ENCODE measurements at places on chromosomes 3 and 15.
A peak's percentile ranks its signal among the peaks of the same experiment; 100 is the strongest.

GRCh38 chr3:124281453-124282316 is 289.8 kb upstream of the ROPN1 start:
- DNase-seq = peak; percentile 4

GRCh38 chr3:148840451-148840850 is 12.8 kb downstream of the CPB1 start:
- no peak for DNase-seq

DNA sequence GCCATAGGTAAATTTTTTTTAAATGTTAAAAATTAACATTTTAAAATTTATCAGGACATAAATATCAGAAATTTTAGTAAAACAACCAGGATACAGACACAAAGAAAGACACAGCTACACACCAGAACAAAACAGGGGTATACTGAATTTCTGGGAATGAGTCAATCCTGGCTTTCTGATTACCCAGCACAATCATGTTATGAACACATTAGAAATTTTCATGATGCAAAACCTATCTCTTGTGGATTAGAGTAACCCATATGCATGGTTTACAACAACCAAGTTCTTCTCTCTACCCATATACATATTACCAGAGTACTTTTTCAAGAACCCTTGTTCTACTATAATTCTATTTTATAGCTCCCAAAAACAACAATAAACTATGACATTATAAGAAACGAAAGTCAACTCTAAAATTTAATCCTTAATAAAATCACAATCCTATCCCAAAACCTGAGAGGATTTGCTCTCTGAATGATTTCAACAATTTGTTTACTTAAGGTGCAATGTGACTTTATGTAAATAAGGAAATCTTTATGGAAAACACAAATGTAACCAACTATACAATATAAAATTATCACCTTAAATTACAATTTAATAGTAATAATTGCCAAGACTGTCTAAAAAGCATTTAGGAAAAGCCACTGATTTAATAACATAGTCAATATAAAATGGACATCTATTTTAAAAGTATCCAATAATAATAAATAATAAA is 184.5 kb downstream of the TBC1D5 start:
- no peak for DNase-seq

- no peak for DNase-seq
Measured at GRCh38 chr3:30608598-30608947, 2.2 kb downstream of the TGFBR2 start.

GRCh38 chr15:81304226-81304625 is 19.7 kb downstream of the STARD5 start:
- DNase-seq = peak; percentile 38

DNA sequence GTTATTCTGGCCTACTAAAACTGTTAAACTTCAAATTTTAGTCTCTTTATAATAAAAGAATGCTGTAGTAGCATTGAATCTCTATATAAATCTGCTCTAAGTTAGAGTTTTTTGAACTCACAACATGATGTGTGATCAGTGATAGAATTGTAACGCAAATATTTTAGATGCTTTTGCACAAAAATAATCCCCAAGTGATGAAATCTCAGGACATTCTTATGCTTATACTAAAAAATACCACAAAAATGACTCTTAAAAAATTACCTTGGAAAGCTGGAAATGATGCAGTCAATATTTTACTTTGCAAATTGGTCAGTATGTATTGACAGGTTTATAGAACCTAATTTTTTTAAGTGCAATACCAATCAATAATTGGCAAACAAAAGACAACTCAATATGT is 375.3 kb downstream of the TBC1D5 start:
- DNase-seq = no peak

DNA sequence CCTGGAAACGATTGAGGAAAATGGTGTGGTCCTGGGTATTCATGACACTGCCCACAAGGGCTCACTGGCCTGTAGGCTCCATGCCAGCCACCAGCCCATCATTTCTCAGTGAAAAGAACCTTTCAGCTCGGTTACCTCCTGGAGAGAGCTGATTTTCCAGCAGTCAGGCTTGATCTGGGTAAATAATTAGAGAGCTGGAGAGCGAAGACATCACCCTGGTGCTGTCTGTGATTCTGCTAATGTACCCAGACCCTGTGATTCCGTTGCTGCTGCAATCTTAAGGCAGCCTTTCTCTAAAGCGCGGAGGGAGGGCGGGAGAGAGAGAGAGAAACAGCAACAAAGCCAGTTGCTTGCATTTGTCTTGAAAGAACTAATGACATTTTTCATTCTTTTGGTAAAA is 221.9 kb upstream of the TOPAZ1 start:
- no peak for DNase-seq

- DNase-seq = no peak
Measured at GRCh38 chr15:85072917-85073316, 91.3 kb downstream of the PDE8A start.

- no peak for DNase-seq
Measured at GRCh38 chr3:100088735-100089368, 25.4 kb downstream of the FILIP1L start.

DNA sequence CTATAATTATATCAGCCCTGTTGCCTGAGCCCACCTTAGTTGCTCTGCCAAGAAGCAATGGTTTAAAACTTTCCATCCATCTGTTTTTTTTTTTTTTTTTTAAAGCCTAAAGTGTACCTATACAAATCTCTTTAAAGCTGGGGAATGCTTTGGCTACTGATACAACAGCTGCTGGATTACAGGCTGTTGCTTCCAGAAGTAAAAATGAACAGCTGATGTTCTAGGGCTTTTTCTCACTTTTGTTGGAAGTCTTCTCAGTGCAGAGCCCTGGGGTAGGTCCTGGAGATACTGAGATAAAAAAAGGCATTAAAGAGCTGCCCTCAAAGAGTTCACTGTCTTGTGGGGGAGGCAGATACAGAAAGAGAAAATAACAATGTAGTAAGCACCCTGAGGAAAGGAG is 218.1 kb downstream of the NLGN1 start:
- no peak for DNase-seq

DNA sequence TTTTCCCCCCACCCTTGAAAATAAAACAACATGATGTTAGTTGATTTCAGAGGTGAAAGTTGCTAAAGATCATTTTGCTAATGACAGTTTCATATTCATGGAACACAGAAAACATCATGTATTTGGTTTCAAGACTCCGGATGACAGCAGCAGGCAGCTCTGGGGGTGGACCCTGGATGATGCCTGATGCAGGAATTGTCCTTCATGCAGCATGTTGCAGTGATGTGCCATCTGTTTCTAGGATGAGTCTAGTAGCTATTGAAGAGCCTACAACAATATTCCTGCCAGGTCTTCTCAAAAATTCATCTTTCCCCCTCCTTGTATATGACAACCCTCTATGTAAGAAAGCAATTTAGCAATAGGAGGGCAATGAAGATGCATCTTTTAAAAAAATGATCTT is 108.3 kb downstream of the SV2B start:
- DNase-seq = no peak

- DNase-seq = no peak
Measured at GRCh38 chr15:89880727-89881126, 13.1 kb downstream of the AP3S2 start.

DNA sequence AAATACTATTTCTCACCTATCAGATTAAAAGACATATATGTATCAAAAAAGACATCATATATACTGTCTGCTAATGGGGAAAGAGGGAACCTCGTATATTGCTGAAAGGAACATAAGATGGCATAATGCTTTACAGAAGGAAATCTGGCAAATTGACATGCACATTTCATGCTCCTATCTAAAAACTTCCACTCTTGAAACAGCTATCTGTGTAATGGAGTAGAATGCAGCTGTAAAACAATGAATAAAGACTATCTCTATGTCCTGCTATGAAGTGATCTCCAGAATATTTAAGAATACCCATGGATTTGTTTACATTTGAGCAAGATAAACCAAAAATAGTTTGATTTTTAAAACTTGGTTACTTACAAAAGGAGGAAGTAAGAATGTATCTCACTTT is 107.4 kb downstream of the TBL1XR1 start:
- DNase-seq = no peak

DNA sequence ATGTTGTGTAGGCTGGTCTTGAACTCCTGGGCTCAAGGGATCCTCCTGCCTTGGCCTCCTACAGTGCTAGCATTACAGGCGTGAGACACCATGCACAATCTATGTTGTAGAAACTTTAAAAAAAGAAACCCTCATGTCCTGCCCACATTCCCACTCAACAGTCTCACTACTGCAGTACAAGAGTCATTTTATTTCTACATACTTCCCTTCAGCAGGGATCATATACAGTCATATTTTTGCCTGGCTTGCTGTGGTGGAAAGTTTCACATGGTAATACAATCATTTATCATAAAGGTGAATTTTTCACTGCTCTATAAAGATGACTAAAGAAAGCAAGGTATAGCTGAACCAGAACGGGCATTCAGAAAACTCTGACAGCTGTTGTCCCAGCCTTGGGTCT is 53.8 kb upstream of the PIK3CB start:
- DNase-seq = peak; percentile 64

- DNase-seq = peak; percentile 26
Measured at GRCh38 chr15:85706779-85707518, 87.8 kb downstream of the KLHL25 start.

DNA sequence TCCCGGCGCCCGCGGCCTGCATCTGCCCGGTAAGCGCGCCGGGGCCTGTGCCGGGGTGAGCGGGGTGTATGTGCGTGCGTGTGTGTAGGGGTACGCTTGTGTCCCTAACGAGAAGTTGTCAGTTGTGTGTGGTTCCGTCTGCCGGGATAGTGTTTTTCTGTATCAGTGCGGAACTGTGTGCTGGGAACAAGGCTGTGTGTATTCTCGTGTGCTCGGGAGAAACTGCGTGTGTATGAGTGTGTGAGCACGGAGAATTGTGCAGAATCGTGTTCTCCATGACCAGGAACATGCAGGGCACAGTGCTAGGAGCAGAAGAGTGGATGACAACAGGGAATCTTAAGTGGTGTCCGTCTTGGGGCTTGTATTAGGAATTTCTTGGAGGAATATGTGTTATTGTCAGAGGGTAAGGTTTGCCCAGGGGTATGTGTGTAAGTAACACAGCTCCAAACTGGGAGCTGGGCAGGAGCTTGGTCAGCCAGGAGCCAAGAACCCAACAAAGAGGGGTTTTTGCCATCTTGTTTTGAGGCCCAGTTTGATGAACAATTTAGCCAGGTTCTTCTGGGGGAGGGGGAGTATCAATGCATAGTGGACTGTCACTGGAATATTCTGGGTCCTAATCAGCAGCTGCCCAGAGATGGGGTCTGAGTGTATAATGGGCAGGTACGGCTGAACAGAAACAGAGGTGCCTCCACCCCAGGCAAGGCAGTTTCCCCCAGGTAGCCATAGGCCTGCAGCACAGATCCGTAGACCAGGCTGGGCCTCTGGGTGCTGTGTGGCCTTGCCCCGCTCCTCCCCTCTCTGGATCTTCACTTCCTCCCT is 2.1 kb downstream of the ISL2 start:
- peak; percentile 84 for DNase-seq

- DNase-seq = no peak
Measured at GRCh38 chr3:152519376-152519775, 250.6 kb downstream of the MBNL1 start.

GRCh38 chr3:8737301-8737700 is 3.7 kb downstream of the CAV3 start:
- no peak for DNase-seq

DNA sequence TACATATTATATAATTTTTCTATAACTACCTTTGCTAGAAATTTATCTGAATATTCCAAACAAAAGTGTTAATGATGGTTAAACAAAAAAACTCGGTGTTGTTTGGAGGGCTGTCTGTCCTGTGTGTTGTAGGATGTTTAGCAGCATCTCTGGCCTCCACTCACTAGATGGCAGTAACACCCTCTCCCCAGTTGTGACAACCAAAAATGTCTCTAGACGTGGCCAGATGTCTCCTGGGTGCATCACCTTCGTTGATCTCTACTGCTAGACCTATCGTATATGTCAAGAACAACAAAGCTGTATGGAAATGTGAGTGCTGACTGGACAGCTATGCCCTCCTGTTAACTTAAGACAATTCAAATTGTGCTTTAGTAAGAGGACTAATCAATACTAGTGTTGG is 14.1 kb downstream of the ANKRD34C start:
- no peak for DNase-seq

- DNase-seq = peak; percentile 89
Measured at GRCh38 chr3:73332558-73332957, 271.1 kb downstream of the EBLN2 start.

GRCh38 chr15:101167753-101168462 is 83.9 kb downstream of the CHSY1 start:
- DNase-seq = peak; percentile 82

GRCh38 chr15:99507016-99507503 is 58.7 kb upstream of the MEF2A start:
- DNase-seq = no peak

GRCh38 chr15:44101944-44102343 is 93.1 kb downstream of the FRMD5 start:
- DNase-seq = no peak

DNA sequence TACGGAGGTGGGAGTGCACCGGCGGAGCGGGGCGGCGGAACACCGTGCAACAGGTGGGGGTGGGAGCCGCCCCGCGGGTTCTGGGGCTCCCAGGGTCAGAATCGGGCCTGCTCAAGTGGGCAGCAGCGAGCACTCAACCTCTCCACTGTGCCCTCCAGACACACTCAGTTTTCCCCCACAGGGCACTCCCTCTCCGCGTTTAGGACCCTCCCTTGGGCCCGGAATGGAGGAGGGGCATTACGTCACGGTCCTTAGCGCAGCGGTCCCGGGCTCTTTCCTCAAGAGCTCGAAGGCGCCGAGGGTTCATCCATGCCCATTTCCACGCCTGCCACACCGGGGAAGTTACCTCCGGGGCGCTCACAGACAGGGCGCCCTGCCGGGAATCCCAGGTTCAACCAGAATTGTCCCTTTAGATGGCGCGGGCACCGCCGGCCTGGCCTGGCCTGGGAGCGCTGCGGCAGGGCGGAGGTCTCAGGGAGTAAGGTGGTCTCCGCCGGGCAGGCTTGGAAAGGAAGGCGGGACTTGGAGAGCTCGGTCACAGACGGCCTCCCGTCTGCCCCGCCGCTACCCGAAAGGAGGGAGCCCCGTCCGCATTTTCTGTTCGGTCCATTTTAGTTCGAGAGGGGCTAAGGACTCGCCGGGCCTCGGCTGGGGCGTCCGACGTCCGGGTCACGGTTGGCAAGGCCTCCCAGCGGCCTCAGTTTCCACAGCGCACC is 5.1 kb downstream of the RNU6-1 start:
- DNase-seq = no peak

DNA sequence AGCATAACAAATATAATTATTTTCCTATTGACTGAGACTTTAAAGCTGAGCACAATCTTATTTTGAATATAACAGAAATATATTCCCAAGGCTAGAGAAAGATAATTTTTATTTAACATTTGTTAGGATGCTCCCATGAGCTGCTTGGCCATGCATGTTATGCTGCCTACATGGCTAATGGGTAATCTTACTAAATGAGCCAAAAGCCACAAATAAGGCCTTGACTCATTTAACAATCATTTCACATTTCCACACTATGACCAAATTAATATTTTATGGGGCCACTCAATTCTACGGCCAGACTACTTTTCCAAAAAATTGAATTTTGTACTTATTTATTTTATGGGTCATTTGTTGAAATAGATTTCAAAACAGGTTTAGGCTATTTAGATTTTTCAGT is 141.7 kb downstream of the MEIS2 start:
- DNase-seq = no peak

GRCh38 chr3:54575618-54575960 is 352.3 kb downstream of the LRTM1 start:
- DNase-seq = no peak

GRCh38 chr15:95903352-95903751 is 427.1 kb upstream of the NR2F2 start:
- no peak for DNase-seq
